Panc1 (cell line): ENCODE measurements at places on chromosomes 4 and X.

- no peak for DNase-seq
Measured at GRCh38 chr4:98484031-98484430, 174.4 kb downstream of the TSPAN5 start.

DNA sequence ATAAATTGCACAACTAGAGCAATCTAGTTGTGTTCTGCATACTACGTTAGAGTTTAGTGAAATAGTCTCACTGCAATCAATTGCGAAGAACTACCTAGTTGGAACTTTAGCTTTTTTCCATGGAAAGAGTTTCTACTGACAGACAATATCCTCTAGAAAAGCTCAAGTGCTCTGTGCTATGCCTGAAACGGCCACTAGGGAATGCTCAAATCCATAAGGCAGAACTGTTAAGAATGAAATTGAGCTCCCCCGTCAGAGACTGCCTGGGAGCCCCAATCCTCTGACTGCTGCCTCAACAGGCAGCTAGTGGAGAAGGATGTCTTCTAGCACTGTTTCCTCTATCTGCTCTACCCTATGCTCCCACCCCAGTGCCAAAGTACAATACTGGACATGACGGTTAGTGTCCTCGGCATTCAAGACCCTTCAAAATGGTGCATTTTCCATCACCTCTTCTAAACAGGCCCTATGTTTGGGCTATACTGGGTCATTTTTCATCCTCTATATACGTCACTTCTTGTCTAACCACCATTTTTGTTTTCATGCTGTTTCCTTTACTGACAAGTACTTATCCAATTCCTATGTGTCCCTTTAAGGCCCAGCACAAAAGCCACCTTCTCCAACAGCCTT lies 35.3 kb downstream of the FRMD7 start:
- DNase-seq: peak; percentile 28

DNA sequence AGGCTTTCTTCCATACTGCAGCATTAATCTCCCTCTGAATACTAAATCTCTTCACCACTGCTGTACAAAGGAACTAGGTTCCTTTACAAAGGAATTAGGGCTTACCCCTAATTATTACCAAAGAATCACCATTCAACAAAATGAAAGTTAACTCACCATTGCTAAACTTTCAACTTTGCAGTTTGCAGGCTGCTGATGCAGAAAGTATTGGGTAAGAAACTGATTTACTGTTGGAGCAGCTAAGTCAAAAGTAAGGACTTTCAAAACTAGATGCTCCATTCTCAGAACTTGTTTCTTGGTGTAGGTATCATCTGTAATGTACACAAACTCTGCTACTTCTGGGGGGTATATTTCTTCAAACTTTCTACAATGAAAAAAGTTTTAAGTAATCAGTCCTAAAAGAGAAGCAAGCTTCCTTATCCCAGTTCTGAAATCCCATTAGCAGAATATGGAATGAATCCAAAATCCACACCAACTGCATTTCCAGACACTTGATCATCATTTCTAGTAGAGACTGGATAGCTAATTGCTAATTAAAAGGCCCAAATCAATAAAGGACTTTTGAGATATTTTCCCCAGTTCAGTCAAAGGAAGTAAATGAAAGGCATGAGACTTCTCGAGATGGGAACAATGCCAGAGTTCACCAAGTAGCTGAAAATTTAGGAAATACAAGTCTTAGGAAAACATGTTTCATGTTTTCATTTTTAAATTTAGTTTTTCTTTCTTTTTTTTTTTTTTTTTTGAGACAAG lies 4.3 kb downstream of the CCNA2 start:
- DNase-seq: no peak

DNA sequence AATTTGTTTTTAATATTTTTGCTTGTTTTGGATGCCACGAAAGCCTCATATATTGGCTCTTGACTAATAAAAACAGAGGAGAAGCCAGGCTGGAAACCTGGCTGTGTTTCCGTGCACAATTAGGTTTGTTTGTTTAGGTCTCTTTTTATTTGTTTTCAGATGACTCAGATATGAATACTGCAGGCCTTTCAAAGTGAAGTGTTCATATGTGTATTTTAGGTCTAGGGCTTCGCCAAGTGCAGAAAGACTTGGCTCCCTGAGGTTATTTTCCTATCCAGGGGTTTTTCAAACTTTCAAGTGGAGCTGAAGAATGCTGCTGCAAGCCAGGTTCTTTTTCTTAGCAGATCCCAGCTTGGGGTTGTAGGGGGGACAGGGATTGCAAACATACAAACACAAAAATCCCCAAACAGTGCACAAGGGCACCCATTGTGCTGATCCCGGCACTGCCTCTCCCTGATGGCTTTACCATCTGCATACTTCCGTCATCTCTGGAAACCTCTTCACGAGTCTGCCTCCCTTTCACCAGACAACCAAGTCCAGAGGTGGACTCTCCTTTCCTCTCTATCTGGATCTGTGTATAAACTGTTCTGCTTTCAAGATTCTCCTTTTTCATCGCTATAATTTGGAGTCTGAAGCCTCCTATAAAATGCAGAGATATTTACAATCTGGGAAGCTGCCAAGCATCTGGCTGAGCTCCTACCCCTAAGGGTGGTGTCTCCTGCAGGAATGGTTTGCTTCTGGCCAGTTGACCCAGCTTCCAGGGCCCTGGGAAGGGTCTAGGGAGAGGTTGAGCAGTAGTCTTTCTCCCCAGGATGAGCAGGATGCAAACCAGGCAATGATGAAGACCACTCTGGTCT lies 108.6 kb downstream of the SMIM20 start:
- peak; percentile 43 for DNase-seq

DNA sequence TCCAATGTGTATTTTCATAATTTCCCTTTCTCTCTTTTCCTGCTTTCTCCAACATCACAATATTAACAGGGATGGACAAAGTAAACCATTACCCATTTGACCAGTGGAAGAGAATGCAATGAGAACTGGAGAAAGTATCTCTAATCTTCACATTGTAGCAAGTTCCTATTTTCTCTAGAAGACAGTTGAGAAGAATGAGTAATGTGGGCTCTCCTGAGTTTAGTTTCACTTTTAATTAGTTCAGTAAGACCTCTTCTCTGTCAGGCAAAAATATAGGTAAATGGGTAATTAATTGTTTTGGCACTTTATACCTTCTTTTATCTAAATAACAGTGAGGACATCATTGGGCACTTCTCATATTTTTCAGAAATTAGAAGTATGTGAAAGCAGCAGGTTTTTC lies 602.0 kb downstream of the GLUD2 start:
- DNase-seq: no peak

GRCh38 chr4:24751926-24752539 lies 43.3 kb upstream of the SOD3 start:
- no peak for DNase-seq

- no peak for DNase-seq
Measured at GRCh38 chrX:21986596-21986995, 45.5 kb upstream of the PHEX start.

DNA sequence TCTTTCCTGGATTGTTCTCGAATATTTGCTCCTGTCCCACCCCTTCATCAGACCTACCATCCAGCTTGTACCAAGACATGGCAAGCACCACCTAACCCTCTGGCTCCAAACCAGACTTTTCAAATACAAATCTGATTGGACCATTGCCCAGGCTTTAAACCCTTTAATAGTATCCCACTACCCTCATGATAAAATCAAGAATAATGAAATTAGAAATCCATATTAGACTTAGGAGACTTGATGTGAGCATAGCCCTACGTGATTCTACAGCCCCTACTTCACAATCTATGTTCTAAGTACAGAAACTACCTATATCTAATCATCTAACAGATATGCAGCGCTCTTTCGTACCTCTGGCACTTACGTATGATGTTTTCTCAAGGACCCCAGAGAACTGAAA lies 375.2 kb upstream of the CPEB2 start:
- no peak for DNase-seq

- no peak for DNase-seq
Measured at GRCh38 chrX:130857207-130857606, 45.8 kb downstream of the ENOX2 start.

- no peak for DNase-seq
Measured at GRCh38 chr4:155220025-155220424, 11.6 kb downstream of the NPY2R start.

- no peak for DNase-seq
Measured at GRCh38 chrX:53116101-53116500, 22.2 kb downstream of the KANTR start.

GRCh38 chr4:41157009-41157408 lies 57.3 kb downstream of the APBB2 start:
- DNase-seq: no peak

DNA sequence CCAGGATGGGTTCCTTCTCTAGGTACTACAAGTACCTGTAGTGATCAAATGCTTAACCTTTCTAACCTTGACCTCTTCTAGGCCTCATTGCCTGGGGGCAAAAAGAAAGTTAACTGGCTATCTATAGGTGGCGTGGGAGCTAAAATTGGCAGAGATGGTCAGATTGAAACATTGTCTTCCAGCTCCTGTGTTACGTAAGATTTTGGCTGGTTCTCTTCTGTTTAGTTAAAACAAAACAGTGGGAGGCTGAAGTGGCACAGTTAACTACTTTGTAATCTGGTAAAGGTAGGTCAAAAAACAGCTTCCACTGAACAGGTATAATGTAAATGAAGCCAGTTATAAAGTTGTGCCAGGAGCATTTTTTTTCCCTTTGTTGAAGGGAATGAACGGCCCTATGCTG lies 115.2 kb downstream of the MBNL3 start:
- no peak for DNase-seq

GRCh38 chr4:40481977-40482376 lies 146.8 kb downstream of the CHRNA9 start:
- no peak for DNase-seq

- DNase-seq: no peak
Measured at GRCh38 chrX:150212672-150213480, 150.2 kb upstream of the MAMLD1 start.

- no peak for DNase-seq
Measured at GRCh38 chrX:24491741-24492140, 26.7 kb downstream of the PDK3 start.

DNA sequence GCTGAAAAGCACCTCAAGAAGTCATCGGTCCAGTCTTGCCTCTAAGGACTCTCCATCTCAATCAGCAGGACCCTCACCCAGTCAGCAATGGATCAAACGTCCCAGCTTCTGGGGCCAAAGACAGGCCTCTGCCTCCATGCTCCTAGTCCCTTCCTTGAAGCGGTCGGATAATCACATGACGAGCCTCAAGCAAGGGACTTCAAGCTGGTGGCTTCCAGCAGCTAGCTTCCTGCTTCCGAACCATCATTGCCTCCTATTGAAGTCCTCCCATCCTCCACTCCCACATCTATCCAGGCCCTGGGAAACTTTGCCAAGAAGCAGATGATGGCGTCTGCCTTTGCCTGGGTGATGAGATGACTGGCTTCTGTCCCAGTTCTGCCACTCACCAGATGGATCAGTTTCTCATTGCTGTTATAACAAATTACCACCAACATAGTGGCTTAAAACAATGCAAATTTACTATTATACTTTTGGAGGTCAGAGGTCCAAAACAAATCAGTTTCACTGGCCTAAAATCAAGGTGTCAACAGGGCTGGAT lies 135.2 kb upstream of the MAMLD1 start:
- no peak for DNase-seq

- DNase-seq: no peak
Measured at GRCh38 chr4:8742546-8742945, 129.1 kb downstream of the HMX1 start.

DNA sequence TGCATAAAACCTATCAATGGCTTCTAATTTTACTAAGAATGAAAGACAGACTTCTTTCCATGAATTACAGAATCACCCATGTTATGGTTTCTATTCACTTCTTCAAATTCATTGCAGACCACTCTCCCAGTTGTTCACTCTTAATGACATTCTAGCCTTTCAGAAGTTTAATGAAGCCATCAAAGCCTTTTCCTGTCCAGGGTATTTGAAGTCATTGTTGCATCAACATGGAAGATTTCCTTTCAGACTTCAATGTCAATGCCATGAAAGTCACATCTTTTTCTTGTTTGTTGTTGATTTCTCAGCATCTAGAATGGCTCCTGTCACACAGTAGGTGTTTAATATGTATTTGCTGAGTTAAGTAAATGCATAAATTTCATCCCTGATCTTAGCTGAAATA lies 48.1 kb upstream of the ARSJ start:
- no peak for DNase-seq

GRCh38 chrX:153601511-153602110 lies 2.7 kb upstream of the CCNQ start:
- DNase-seq: no peak

- no peak for DNase-seq
Measured at GRCh38 chrX:132954323-132954722, 4.1 kb downstream of the HS6ST2 start.

DNA sequence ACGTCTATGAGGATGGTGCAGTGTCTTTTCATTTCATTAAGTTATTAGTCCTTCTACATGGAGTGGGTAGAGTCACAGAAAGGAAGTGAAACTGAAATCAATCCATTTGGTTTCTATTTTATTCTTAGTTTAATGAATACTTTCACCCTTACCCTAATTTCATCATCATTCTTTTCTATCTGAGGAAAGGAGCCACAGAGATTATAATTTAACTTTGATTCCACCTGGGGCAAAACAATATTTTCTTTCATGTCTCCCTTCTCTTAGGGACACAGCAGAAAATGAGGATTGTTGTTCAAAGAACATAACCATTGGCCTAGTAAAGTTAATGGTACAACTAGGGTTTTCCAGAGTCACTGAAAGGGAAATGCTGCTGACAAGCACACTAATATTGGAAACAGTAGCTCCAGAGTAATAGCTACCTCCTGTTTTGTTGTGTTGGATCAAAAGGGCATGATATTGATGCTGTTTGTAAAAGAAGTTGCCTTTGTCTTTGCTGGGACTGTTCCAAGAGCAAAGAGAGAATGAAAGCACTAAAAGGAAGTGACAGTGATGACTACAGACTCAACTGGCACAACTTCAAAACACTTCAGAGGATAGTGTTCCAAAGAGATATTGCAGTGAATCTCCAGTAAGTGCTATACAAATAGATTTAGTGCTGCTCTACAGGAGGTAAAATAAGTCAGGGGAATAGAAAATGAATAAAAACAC lies 247.1 kb upstream of the PITX2 start:
- DNase-seq: no peak

DNA sequence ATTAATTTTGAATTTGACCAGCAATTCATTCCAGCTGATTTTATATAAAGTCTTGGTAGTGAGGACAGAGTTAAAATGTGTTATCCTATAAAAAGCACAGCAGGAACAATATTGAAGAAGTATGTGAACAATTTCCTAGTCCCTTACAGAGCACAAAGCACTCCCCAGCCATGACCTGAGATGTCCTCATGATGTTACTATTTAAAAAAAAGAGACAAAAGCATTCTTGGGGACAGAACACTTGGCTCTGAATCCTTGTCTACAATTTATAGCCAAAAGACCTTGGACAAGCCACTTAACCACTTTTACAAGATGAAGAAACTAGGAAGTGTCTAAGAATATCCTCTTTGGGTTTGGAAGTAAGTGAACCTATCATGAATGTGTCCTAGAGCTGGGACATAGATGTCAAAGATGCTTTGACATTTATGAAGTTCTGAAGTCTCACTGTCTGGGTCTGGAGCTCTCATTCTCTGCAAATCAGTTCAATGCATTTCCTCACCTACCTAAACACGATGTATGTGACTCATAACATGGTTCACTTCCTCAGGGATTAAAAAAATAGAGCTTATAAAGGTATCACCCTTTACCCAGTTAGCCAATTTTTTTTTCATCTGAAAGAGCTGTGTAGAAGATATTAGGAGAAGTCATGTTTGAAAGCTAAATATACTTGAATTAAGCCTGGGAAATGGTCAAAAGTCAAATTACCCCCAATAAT lies 61.4 kb downstream of the IGFBP7 start:
- DNase-seq: no peak

- no peak for DNase-seq
Measured at GRCh38 chr4:145511913-145512522, 30.4 kb downstream of the SMAD1 start.

- DNase-seq: no peak
Measured at GRCh38 chrX:48938721-48939425, 18.5 kb downstream of the OTUD5 start.
